HCT116 (cell line): ENCODE measurements at places on chromosomes 13 and 19. TPM values are rescaled to one million over a fixed set of nuclear protein-coding genes. Genes with fewer than 3 reads are reported as not detected.

Gene LRG1
- 1.3 TPM for total RNA-seq

Gene CEACAM7
- total RNA-seq = not detected

Gene C5AR1
- 6.5 TPM for total RNA-seq

Gene DACH1
- total RNA-seq = not detected

Gene CEACAM3
- not detected for total RNA-seq
